Mesothelial cell of epicardium (in vitro differentiated cells): ENCODE measurements at places on chromosomes 5 and 9. TPM values are rescaled to one million over a fixed set of nuclear protein-coding genes. Genes with fewer than 3 reads are reported as not detected.

DNA sequence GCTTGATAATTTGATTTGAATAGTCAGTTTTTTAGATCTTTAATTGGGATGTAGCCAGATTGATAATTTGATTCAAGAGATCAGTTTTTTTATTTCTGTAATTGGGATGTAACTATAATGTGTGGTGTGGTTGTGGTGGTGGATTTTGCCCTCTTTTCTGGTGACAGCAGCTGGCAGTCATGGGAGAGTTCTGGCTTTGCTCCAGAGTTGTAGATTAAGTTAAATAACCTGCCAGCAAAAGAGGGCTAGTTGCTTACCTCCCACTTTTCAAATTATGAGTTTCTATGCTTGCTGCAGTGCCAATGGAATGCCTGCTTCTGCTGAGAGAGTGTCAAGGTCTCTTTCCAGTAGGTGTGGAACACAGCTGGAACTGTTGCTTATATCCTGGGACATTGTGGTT lies 315.1 kb downstream of the CCDC171 start:
- DNase-seq = no peak

DNA sequence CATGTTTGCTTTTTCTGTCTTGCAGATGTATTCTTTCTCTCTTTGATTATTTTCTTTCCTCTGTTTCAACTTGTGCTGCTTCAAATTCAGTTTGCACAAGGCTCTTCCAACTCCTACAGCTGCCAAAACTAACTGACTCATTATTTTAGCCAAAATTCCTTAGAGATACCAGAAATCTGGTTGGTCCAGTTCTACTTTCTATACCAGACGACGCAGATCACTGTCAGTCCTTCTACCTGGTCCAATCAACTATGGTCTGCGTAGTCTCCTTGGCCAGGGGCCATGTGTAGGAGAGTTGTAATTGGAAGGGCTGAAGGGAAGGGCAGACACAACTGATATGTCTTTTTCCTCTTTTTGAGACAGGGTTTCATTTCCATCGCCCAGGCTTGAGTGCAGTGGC lies 51.9 kb upstream of the JAK2 start:
- DNase-seq = no peak

DNA sequence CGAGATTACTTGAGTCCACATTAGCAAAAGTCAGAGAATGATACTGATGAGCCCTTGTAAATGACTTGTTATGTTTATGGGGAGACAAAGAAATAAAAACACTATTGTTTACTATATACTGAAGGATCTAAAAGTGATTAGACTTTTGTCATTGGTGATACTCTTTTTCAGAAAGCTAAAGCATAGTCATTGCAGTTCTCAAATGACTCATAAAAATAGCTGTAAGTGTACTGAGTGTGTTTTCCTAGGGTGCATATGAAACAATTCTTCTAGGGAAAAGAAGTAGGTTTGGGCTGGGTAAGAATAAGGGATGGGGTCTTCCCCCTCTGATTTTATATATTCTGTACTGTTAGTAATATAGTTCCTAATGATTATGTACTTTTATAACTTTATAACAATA lies 32.6 kb downstream of the WDR36 start:
- no peak for DNase-seq

DNA sequence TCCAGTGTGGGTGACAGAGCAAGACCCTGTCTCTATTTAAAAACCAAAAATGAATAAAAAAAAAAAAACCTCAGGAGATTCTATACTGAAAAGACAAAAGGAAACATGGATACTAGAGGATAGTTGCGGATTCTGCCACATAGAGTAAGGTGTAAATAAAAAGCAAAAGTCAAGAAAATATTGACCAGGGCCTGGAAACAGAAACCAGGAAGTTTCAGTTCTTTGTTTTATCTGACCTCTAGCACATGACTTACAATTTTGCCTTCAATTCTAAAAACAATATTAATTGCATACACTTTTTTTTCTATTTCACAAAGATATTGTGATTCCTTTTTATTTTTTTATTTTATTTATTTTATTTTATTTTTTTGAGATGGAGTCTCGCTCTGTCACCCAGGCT lies 96.2 kb upstream of the NMUR2 start:
- DNase-seq = no peak

DNA sequence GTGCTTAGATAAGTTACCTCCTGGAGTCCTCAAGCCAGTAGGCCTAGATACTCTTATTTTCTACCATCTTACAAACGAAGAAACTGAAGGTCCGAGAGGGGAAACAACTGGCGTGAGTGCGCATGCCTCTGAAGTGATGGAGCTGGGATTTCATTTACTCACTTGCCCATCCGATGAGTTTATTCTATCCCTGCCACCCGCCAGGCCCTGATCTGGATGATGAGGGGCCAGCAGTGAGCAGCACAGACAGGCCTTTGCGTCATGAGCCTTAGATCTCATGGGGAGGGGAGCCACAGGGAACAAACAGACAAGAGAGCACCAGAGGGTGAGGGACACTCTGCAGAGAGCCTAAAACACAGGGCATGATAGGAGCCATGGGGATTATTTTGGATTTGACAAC lies 34.1 kb upstream of the SLC2A8 start:
- DNase-seq = peak; percentile 25

GRCh38 chr9:120366644-120367019 lies 213.3 kb downstream of the CDK5RAP2 start:
- no peak for DNase-seq

- DNase-seq = peak; percentile 43
Measured at GRCh38 chr9:98380065-98380681, 124.7 kb upstream of the TBC1D2 start.

DNA sequence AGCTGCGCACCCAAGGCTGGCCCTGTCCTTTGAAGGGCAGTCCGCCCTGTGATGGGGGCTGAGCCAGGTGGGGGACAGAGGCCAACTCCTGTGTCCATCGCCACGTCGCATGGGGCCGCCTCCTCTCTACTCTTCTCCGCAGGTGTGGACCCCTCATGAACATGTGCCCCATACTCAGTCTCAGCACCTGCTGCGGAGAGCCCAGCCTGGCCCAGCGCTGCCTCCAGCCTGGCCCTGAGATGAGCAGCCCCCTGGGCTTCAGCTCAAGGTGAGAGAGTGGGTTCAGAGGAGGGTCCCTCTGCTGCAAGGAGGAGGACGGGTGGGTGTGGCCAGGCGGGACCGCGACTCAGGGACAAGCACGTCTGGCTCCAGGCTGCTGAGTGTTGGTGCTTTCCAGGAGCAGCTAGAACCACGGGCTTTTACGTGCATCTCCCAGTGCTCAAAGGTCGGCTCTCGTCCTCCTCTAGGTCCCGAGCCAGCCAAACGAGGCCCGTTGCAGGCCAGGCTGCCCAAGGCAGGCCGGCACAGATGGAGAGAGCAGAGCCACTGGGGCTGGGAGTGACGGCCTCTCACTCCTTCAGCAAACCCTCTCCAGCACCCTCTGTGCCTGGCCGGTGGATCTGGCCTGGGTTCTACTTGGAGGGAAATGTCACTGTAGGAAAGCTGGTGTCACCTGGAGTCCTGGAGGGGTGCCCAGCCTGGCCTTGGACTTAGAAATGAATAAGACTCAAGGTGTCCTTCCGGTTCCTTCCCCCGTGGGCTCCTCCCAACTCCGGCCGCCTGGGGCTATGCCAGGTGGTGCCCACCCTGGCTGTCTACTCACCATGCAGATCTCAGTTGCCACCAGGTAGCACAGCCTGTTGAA lies 48.9 kb upstream of the RNF130 start:
- peak; percentile 15 for DNase-seq

- DNase-seq = no peak
Measured at GRCh38 chr9:33189331-33189791, 22.2 kb upstream of the B4GALT1 start.

DNA sequence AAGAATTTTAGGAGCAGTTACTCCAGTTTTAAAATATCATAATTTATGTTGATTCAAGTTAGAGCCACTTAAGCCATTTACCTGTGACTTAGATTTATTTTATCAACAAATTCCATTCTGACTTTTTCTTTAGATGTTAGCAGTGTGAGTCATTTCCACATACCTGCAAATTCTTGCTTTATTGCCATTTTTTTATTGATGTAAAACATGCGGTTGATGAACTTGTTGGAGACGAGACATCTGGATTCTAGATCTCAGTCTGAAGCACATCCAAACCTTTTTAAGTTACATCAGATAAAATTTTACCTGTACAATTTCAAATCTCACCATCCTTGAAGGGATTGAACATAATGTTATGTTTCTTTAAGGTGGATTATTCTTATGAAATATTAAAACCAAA lies 240.9 kb downstream of the IRX1 start:
- DNase-seq = no peak

ZNF354B gene
- total RNA-seq = 27.4 to 28.7 TPM (median 28.2 TPM) in 3 replicates

ADGRD2 gene
- 0.62 to 0.78 TPM (median 0.63 TPM) in 3 replicates for total RNA-seq

OR2V2 gene
- total RNA-seq = not detected in 3 replicates

MAP1B gene
- total RNA-seq = 60.8 to 61.2 TPM (median 61.0 TPM) in 3 replicates

LPAR1 gene
- 34.3 to 40.3 TPM (median 39.6 TPM) in 3 replicates for total RNA-seq

GPR150 gene
- total RNA-seq = not detected in 3 replicates
